ENCODE measurements at places on chromosomes 4 and X. TPM values are rescaled to one million over a fixed set of nuclear protein-coding genes. Genes with fewer than 3 reads are reported as not detected.
A peak's percentile ranks its signal among the peaks of the same experiment; 100 is the strongest.

DNA sequence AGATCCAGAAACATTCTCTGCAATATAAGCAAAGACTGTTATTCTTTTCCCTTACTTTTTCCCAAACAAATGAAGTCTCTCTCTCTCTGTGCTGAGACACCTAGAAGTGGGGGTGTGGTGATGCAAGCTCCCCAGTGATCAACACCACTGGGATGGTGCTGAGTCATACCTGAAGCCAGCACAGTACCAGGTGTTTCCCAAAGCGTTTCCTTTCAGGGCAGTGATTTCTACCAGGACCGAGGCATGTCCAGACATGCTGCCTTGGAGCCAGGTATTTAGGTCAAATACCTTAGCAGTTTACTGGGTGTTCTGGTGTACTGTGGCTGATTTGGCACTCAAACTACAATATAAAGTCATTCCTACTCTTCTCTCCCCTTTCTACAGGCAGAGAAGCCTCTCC lies 726.5 kb downstream of the FAM133A start:
- H3K36me3 ChIP-seq: no peaks in the 10 kb centered on the region
- no peaks in the 10 kb centered on the region for H3K27me3 ChIP-seq
- H3K27ac ChIP-seq: peak overlapping the region; percentile 57
- no peaks in the 10 kb centered on the region for H3K4me1 ChIP-seq
- no peak overlapping the region for H3K4me3 ChIP-seq

GRCh38 chrX:107324493-107325310 lies 118.3 kb downstream of the DNAAF6 start:
- H3K4me3 ChIP-seq: no peak overlapping the region
- no peaks in the 10 kb centered on the region for H3K4me1 ChIP-seq
- no peak for DNase-seq
- H3K27ac ChIP-seq: no peak overlapping the region
- H3K27me3 ChIP-seq: no peaks in the 10 kb centered on the region
- H3K36me3 ChIP-seq: no peaks in the 10 kb centered on the region

DNA sequence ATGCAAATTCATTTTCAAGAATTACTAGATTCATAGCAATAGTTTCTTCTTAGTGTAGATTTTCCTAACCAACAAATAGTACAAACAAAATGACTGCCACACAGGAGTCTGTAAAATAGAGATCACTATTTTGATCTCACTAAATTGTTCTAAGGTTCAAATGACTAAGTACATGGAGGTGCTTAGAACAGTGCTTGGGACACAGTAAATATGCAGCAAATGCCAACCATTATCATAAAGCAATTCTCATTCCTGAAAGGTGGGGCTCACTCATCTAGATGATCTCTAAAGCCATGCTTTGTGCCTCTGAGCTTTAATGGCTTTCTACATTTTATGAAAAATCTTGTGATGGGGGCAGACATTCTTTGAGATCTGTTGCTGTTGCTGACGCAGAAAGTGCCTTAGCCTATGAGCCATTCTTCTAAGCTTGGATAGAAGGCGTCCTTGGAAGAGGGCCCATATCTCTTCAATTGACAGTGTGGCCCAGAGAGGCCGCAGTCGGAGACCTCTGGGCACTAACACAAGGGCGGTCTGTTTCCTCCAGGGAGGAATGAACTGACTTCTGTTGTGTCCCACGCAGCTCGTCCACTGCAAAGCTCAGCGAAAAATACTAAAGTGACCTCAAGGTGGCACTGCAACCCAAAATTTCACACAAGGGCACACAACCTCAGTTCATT lies 23.5 kb downstream of the TLR10 start:
- H3K4me1 ChIP-seq: no peaks in the 10 kb centered on the region
- no peak overlapping the region for H3K27ac ChIP-seq

DNA sequence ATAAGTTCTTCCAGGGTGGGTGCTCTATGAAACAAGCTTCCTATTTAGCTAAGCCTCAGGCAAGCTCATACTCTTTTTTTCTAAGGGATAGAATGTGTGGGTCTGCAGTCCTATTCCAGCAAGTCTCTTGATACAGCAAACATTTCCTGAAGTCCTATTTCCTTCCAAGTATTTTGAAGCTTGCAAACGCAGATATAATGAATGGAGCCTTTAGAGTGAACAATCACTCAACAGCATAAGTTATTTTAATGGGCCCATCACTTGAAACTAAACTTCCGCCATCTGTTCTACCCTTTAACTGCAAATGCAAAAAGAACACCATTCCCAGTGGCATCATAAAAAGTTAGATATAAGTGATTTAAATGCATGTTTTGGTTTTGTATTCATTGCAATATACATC lies 108.3 kb upstream of the TAPT1 start:
- no peak for DNase-seq
- H3K36me3 ChIP-seq: no peaks in the 10 kb centered on the region
- H3K4me1 ChIP-seq: no peaks in the 10 kb centered on the region

DNA sequence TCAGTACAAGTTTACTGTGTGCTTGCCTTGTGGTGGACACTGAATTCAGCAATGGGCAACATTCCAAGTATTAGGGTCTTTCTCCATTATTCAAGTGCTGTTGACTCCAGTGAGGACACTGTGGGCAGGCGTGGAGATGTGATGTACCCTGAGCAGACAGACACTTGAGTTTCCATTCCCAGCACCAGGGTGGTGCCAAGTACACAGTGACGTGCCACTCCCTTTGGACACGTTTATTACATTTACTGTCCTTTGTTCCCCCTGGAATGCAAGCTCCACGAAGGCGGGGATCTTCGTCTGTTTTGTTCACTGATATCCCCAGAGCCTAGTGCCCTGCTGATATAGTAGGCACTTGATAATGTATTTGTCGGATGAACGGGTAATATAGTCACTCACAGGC lies 130.6 kb upstream of the STX18 start:
- no peaks in the 10 kb centered on the region for H3K27me3 ChIP-seq
- H3K4me1 ChIP-seq: no peaks in the 10 kb centered on the region
- DNase-seq: no peak
- no peak overlapping the region for H3K27ac ChIP-seq

DNA sequence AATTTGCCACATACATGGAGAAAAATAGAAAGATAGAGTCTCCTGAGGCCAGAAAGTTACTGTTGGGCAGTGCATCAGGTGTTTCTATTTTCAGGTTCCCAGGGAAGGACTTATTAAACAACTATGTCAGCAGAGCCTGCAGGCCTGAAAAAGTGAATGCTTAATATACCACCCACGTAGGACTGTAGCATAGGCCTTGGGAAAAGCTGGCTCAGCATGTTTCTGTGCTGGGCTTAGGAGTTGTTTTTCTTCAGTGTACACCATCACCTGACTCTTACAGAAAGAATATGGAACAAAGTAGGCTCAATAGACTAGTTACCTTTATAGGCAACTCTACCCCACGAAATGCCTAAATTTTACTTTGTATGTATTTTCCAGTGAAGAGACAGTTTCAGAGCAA lies 1385.9 kb downstream of the FAM133A start:
- peaks cover 31% of the 10 kb centered on the region for H3K27me3 ChIP-seq
- no peak for DNase-seq
- H3K4me1 ChIP-seq: no peaks in the 10 kb centered on the region
- no peak overlapping the region for H3K4me3 ChIP-seq
- no peak overlapping the region for H3K27ac ChIP-seq
- H3K36me3 ChIP-seq: no peaks in the 10 kb centered on the region

DNA sequence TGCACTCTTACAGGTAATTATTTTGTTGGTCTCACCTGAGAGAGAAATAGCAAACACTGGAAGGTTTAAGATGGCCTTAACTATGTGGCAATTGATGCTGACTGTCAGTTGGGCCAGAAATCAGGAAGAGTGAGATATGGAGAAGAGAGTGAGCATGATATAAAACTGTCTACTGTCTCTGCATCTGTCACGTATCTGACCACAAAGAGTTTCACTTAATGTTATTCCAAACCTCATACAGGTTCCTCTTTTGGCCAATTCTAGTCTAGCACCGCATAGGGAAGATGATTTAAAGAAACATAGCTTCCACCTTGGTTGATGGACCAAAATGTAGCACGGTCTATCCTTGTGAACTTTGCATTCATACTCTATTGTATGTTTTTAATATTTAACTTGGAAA lies 381.0 kb upstream of the BOD1L1 start:
- H3K36me3 ChIP-seq: no peaks in the 10 kb centered on the region
- no peak overlapping the region for H3K4me3 ChIP-seq
- DNase-seq: no peak
- H3K27me3 ChIP-seq: no peaks in the 10 kb centered on the region

DNA sequence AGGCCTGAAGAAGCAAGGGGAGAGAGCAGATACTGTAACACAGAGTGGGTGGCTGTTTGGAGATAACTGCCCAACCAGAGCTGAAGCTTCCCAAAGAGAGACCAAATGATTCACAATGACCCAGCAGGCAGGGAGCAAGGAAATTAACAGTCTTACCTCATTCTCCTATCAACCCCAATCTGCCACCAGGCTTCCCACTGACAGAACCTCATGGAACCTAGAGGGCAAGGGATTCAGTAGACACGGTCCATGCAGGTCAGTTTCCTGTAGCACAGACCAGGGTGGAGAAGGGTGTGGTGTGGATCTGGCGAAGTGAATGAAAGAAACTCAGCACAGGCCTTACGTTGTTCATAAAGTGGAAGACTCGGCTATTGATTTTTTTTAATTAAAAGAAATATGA lies 60.7 kb upstream of the ALB start:
- H3K36me3 ChIP-seq: no peaks in the 10 kb centered on the region
- no peak overlapping the region for H3K4me3 ChIP-seq
- H3K4me1 ChIP-seq: no peaks in the 10 kb centered on the region
- H3K27me3 ChIP-seq: no peaks in the 10 kb centered on the region

GRCh38 chrX:41002026-41002425 lies 83.2 kb upstream of the USP9X start:
- H3K27me3 ChIP-seq: peaks cover 35% of the 10 kb centered on the region
- H3K36me3 ChIP-seq: no peaks in the 10 kb centered on the region
- H3K4me1 ChIP-seq: no peaks in the 10 kb centered on the region
- H3K4me3 ChIP-seq: no peak overlapping the region
- DNase-seq: no peak

- no peaks in the 10 kb centered on the region for H3K4me1 ChIP-seq
- H3K27ac ChIP-seq: no peak overlapping the region
- H3K27me3 ChIP-seq: no peaks in the 10 kb centered on the region
- no peaks in the 10 kb centered on the region for H3K36me3 ChIP-seq
Measured at GRCh38 chr4:70714079-70714887, 7.5 kb upstream of the RUFY3 start.

GRCh38 chr4:168388890-168389289 lies 70.3 kb upstream of the DDX60 start:
- DNase-seq: no peak
- no peaks in the 10 kb centered on the region for H3K4me1 ChIP-seq
- H3K36me3 ChIP-seq: no peaks in the 10 kb centered on the region
- no peaks in the 10 kb centered on the region for H3K27me3 ChIP-seq
- no peak overlapping the region for H3K4me3 ChIP-seq

DNA sequence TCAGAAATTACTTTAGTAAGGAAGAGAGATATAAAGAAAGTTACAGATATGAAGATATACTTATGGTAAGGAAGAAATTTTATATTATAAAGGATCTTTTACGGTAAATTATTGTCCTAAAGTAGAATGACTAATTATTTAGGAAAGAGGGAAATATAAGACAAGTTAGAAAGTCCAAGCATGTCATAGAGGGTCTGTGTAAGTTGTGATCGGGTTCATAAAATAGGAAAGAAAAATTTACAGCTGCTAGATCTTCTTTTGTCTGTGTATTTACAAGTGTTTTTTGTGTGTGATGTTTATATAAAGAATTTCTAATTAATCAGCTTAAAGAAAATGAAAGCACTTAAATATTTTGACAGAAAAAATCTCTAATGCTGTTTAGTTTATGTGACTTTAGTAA lies 1054.9 kb upstream of the DIAPH2 start:
- H3K4me1 ChIP-seq: no peaks in the 10 kb centered on the region
- no peak overlapping the region for H3K27ac ChIP-seq
- no peak for DNase-seq

DNA sequence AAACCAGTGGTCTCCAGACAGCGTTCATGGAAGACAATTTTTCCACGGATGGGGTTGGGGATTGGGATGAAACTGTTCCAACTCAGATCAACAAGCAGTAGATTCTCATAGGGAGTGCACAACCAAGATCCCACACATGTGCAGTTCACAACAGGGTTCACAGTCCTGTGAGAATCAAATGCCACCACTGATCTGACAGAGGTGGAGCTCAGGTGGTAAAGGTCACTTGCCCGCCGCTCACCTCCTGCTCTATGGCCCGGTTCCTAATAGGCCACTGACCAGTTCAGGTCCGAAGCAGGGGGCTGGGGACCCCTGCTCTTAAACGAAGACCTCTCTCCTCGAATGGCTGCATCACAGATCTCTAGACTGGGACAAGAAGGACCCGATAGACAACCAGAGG lies 4.4 kb downstream of the APBB2 start:
- no peak for DNase-seq
- no peak overlapping the region for H3K4me3 ChIP-seq
- no peaks in the 10 kb centered on the region for H3K4me1 ChIP-seq
- no peaks in the 10 kb centered on the region for H3K36me3 ChIP-seq

- H3K36me3 ChIP-seq: no peaks in the 10 kb centered on the region
- no peaks in the 10 kb centered on the region for H3K4me1 ChIP-seq
- H3K4me3 ChIP-seq: no peak overlapping the region
- H3K27ac ChIP-seq: no peak overlapping the region
- no peaks in the 10 kb centered on the region for H3K27me3 ChIP-seq
- DNase-seq: no peak
Measured at GRCh38 chr4:121698236-121698671, 1.5 kb upstream of the ANXA5 start.

DNA sequence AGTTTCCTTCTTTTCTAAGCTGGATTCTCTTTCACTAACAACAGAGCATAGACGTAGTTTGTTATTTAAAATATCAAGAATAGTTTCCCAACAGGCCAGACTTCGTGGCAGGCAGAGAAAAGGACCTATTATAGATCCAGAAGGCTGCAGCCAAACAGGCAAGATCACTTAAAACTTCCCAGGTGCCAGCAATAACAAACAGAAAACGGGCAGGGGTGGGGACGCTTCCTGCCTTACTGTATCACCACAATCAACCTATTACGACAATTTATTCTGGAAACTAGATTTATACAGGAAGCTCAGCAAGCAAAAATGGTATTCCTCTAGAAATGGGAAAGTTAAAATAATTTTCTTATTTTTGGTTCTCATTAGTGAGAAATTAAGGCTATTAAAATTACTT lies 22.1 kb downstream of the RWDD4 start:
- no peaks in the 10 kb centered on the region for H3K36me3 ChIP-seq
- H3K27ac ChIP-seq: peak overlapping the region; percentile 3
- no peaks in the 10 kb centered on the region for H3K27me3 ChIP-seq
- H3K4me3 ChIP-seq: peak overlapping the region; percentile 29
- no peak for DNase-seq

GRCh38 chrX:11406109-11406765 lies 113.0 kb downstream of the AMELX start:
- H3K4me3 ChIP-seq: no peak overlapping the region
- H3K36me3 ChIP-seq: no peaks in the 10 kb centered on the region
- peaks cover 22% of the 10 kb centered on the region for H3K27me3 ChIP-seq
- no peak overlapping the region for H3K27ac ChIP-seq

Gene SPANXA1
- total RNA-seq: not detected

Gene PAGE4
- not detected for total RNA-seq

Gene CLGN
- 5.2 TPM for total RNA-seq

Gene PWWP3B
- 7.0 TPM for total RNA-seq

Gene HAND2
- 10.5 TPM for total RNA-seq

Gene CRMP1
- total RNA-seq: 0.44 TPM

Gene KCNIP4
- total RNA-seq: not detected
